ENCODE measurements at places on chromosomes 2 and 18.

DNA sequence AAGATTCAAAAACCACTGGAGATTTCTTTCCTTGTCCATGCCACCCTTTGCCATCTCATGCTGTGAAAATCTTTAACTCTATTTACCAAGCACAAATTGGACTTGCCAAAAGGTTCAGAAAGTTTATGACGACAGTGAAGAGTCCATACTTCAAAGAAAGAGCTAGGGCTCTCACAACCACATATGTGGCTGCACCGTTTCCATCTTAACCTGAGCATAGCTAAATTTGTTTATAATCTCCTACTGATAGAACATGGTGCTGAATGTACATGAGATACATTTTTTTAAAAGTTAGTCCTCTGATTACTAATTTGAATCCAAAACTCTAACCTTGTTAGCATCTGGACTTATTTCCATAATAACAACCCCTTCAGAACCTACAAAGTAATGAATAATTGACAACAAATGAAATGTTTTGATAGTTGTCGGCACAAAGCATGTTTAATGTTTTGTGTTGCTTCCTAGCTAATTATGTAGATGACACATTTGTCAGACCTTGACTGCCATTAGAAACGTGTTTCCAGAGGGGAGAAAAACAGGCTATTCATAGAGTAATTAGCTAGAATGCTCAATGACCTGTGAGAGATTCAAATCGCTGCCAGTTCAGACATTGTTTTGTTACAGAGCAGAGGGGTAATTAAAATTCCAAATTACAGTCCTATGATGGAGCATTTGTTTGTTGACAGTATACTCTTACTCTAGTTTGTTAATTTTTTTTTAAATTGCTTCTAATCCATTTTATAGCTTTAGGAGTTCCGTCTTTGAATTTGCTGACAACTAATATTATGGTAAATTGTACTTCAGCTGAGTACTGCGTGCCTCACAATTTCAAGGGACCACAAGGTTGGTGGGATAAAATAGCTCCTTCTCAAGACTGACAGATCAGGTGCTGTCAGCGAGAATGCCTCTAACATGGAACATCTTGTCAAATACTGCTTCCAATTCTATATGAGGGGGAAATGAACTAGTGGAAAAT, 31.8 kb downstream of the ARHGAP15 start:
- no peak for DNase-seq

- no peak for DNase-seq
These were observed 35.2 kb downstream of the WDPCP start for GRCh38 chr2:63553049-63553448.

DNA sequence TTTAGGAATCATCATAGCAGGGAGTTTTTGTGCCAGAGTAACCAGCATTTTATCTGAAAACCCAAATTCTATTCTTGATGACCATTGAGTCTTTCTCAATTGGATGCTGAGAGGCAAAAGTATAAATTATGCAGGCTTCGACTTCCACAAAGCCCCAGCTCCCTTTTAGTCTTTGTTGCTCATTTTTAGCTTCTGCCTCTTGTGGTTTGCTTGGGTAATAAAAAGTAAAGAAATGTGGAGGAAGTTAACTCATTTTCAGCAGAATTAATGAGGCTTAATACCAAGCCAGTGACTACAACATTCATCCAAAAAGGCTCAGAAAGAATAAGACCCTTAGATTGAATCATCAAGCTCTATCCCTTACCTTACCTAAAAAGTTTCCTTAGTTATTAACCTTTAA, 18.6 kb downstream of the ERMN start:
- no peak for DNase-seq

GRCh38 chr2:222353993-222354392, 55.2 kb upstream of the PAX3 start:
- no peak for DNase-seq

DNA sequence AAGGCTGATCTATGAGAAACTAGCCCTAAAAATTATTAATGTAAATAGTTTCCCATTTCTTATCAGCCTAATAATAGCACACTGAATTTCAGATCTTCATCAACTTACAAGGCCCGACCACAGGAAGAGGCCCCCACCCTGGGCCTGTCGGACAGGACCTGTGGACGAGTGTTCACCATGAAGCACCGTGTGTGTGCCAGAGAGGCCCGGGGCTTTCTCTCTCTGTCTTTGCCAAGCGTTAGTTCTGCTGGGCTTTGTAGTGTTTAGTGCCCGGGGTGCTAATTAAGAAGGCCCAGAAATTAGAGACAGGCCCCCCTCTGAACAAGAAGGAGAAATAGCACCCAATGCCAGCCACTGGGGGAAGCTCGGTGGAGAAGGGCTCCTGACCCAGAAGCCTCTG, 265.7 kb downstream of the TWIST2 start:
- no peak for DNase-seq

- no peak for DNase-seq
These were observed 29.2 kb upstream of the ZDBF2 start for GRCh38 chr2:206245265-206245672.

DNA sequence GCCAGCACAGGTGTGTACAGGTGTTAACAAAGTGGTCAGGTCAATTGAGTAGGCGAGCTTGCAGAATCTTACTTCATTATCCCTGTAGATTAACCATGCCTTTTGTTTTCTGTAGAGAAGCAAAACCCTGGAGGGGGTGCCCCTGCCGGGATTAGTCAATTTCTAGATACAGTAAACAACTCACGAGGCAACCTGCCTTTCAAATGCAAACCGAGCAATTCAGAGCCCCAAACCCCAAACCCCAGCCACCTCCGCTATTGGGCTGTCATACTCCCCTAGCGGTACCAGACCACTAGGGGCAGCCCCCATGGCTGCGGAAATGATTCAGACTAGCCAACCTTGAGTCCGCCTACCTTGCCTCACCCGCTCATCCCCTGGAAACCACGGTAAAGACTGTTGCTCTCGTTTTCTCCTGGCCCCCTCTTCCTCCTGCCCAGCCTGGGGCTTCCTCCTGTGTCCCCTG, 61.4 kb upstream of the KIF5C start:
- DNase-seq: peak; percentile 18

- DNase-seq: no peak
These were observed 283.4 kb downstream of the MTX2 start for GRCh38 chr2:176552501-176553135.

DNA sequence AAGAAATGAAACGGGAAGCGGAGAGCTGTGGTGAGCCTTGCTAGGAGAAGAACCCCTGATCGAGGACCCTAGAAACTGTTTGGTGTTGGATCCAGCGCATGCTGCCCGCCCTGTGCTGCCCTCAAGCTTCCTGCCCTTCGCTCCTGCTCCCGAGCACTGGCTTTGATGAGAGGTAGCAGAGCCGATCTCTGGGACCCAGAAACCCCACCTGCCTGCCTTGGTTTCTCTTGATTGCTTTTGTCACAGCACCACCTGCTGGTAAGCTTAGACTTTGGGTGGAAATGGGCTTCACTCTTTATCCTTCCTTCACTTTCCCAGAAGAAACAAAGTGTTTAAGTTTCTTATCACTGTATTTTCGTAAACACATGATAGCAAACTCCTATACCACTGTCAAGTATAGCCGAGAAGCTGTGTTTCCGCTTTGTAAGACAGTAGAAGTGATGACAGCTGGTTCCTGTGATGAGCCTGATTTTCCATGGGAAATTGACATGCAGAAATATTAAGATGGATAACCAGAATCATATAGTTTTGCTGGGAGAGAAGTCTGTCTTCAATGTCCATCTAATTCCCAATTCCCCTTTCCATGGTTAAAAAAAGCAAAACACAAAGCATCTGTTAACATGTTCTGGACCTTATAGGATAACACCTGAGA, 267.4 kb downstream of the PHLPP1 start:
- peak; percentile 13 for DNase-seq

DNA sequence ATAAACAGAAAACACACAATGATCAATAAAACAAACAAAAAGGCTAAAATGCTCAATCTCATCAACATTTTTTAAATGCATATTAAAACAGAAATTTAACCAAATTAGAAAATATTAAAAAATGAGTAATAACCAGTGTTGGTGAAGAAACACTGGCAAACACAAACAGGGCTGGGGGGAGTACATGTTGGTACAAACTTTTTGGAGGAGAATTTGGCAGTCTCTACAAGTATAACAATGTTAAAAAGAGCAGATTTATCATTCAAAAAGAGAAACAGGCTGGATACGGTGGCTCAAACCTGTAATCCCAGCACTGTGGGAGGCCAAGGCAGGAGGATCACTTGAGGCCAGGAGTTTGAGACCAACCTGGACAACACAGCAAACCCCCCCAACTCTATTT, 13.9 kb downstream of the MOB1A start:
- DNase-seq: no peak

DNA sequence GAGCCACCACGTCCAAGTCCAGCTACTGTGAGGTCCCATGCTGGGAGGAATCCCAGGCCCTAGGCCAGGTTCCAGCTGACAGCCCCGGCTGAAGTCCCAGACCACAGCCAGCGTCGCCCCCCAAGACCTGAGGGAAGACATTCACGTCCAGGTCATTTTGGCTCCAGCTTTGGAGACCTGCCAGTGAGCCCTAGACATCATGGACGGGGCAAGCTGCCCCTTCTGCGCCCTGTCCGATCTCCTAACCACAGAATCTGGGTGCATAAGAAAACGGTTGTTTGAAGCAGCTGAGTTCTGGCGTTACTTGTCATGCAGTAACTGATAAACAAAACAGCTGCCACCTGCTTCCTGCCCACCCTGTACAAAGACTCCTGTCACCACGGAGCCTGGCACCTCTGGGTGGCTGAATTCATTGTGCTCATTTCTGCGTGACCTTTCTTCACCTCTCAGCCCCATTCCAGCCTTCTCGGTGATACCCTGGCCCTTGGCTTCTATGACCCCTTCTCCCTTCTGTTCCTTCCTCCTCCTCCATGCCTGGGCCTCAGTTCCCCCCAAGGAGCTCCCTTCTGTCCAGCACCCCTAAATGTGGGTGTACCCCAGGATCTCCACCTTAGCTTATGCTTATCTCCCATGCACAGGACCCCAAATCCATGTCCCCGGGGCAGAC, 72.6 kb upstream of the SMAD7 start:
- DNase-seq: no peak

GRCh38 chr2:31188131-31188530, 29.2 kb downstream of the CAPN14 start:
- DNase-seq: no peak

DNA sequence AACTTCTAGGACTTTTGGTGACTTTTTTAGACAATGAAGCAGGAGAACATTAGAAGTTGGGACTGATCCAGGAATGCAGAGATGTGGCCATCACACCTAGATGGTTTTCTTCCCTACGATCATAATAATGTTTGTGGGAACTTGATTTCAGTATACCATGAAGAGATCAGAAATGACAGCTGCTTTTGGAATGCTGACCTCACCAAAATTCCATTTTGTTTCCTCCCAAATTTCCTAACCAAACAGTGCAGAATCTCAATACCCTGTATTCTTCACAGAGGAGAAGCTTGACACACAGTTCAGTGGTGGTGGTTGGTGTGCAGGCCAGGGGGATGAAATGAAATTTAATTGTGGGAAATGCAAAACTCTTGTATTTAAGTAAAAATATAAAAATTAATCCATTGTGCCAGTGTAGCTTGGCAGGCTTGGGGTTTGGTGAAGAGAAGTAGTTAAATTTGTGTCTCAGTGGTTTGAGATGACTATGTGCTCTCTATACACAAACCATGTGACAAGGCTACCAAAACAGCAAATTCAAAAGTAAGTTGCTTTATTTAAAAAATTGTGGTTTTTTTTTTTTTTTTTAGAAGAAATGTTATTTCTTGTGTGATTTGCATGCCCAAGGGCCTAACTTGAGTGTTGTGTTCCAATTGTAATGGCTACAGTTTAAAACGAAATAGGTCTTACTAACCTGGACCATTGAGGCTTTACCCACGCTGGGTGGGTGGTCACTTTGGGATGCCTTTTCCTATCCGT, 252.4 kb downstream of the LPIN1 start:
- DNase-seq: no peak

- no peak for DNase-seq
These were observed 18.1 kb upstream of the ANTXR1 start for GRCh38 chr2:68994864-68995263.

GRCh38 chr2:17709897-17710296, 43.7 kb downstream of the SMC6 start:
- no peak for DNase-seq

DNA sequence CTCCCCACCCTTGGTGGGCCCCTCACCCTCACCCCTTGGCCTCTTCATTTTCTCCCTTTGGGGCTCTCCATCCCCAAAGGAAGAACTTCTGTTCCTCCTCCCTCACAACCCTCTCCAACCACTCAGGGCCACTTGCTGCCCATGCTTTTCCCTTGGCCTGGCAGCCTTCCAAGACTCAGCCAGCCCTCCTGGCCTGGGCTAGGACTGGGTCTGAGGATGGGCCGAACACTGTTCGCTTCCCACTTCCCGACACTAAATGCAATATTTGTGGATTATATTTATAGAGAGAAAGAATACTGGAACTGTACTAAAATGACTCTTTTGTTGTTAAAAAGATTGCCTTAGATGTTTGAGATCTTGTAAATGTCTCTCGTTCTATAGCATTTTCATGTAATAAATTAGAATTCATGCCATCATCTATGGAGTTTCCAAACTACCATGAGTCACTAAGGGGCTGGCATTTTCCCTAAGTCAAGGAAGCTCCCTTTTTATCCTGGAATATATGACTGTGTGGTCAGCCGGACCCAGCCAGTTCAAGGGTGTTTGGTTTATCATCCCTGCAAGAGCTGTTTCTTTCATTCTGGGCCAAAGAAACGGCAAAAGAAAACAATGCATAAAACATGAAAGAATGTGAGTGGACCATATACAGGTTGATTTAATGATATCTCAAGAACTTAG, 3.8 kb downstream of the CXCR2 start:
- DNase-seq: no peak

DNA sequence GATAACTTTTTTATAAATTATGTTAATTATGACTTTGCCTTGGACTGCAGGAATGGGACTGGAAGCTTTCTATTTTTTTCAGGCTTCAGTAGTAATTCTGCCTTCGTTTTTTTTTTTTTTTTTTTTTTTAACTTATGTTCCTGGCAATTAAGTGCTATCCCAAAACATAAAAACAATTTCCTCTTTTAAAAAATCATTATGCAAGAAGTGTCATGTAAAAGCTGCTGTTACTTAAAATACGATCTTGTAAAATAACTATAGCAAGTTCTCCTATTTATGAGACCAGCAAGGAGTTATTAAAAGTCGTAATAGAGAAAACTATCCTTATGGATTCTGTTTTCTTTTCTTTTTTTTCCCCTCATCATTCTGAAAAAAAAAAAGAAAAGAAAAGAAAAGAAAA, 301.6 kb upstream of the FBXO11 start:
- DNase-seq: no peak

GRCh38 chr18:22207021-22207758, 37.8 kb downstream of the GATA6 start:
- DNase-seq: no peak

- no peak for DNase-seq
These were observed 20.3 kb downstream of the SALL3 start for GRCh38 chr18:78999939-79000338.

GRCh38 chr2:95345081-95345562, 48.0 kb downstream of the KCNIP3 start:
- DNase-seq: no peak

Data from stimulated activated CD8-positive, alpha-beta memory T cell treated with anti-CD3 and anti-CD28 coated beads, Interleukin-7, amount 100 ng/mL, for 1 hour (primary cell).